ENCODE measurements at places on chromosomes 7 and 10.

DNA sequence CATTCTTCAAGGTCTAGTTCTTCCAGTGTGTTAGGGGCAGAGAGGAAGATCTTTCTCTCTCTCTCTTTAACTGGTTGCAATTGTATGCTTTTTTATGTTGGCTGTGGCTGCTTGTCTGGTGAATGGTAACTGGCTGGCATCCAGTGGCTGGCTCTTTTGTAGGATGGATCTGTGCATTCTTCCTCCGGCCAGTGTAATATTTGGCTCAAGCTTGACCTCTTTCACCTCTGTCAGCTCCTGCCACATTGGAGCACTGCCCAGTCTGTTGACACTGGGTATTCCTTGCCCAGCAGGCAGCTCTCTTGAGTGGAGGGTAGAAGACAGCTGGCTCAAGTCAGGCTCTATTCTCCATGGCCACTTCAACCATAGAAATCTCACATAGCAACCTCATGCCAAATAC, 528.3 kb downstream of the PHTF2 start:
- no peak for DNase-seq

- no peak for DNase-seq
Observed at GRCh38 chr7:116552602-116553001, 27.8 kb downstream of the CAV1 start.

- no peak for DNase-seq
Observed at GRCh38 chr10:120421250-120421649, 35.8 kb upstream of the PLPP4 start.

DNA sequence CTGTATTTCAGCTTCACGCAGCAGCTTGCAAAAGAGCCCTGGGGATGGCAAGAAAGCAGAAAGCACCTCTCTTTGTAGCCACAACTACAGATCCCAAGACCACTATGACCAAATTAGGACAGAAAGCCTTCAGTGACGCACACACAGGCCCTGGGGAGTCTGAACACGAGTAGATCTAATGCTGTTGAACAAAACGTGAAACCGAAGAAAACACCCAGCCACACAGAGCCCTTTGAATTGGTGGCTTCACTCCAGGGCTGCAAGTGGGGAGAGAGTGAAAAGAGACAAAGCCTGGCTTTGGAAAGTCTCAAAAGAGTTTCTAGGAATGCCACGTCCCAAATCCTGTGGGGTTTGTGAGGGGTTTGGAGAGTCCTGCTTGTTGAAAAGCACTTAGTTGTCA, 28.4 kb downstream of the PLXNA4 start:
- no peak for DNase-seq

- no peak for DNase-seq
Observed at GRCh38 chr7:29287366-29287765, 92.8 kb downstream of the CHN2 start.

DNA sequence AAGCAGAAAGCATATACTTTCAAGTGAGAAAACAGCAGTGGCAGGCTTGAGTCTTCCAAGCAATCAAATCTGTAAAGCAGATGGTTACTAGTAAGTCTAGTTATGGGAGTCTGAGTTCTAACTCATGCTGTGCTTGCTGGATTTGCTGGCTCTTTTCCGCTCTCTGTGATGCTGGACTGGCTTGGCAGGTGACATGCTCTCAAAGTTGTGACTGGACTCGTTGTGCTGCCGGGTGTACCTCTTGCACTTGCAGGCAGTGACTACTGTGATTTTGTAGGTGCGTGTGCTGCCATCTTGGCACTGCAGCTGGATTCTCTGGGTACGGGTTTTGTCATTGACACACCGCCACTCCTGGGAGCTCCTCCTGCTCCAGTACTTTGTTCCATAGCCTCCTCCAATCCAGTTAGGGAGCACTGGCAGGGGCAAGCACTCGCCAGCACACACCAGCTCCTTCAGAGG, 3.1 kb downstream of the SOSTDC1 start:
- no peak for DNase-seq

DNA sequence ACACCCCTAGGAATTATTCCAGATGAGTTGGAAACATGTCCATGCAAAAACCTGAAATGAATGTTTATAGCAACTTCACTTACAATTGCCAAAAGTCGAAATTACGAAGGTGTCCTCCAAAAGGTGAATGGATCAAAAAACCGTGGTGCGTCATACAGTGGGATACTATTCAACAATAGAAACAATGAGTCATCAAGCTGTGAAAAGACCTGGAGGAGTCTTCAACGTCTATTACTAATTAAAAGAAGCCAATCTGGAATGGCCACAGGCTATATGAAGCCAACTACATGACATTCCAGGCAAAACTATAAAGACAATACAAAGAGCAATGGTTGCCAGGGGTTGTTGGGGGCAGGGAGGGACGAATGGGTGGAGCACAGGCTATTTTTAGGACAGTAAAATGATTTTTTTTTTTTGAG, 12.6 kb upstream of the PPP2R2D start:
- no peak for DNase-seq

GRCh38 chr10:117532003-117532385, 10.6 kb upstream of the EMX2 start:
- DNase-seq: no peak
